ENCODE measurements at places on chromosomes 5 and 9.

DNA sequence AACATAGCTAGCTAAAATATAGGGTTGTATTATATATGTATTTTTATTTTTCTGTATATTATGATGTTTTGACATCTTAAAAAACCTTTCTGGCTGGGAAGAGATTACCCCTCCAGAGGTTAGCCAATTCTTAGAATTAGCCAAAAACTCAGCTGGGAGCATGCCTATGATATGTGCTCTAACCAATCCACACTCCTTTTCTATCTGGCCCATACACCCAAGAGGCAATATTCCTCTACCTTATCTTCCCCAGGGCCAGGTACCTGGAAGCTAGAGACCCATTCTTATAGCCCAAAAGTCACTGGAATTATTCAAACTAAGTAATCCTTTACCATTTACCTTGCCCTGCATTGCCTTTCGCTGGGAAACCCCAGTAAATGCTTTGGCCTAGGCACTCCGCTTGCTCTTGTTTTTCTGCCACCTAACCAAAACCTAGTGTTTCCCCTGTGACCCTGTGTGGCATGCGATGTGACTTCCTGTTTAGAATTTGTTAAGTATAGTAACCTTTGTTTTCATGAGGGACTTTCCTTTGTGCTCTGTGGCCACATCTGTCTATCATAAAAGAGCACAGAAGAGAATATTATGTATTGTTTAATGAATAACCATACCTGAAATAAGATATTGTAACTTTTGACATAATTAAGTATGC, 37.4 kb downstream of the CSNK1G3 start:
- no peak for DNase-seq

DNA sequence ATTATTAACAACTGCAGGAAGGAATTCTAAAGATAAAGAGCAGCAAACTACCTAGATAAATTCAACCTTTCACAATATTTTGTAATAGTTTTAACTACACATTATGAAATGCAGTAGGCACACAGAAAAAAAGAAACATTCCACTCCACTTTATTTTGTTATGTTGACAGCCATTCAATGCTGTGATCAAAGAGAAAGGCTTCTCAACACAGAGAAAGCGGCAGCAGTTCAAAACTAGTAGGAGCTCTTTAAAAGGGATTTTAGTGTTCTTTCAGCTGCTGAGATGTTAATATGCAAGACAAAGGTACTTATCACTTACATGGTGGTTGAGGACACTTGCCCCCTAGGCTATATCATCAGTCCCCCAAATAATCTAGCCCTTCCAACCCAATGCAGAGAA, 11.6 kb downstream of the CEMIP2 start:
- no peak for DNase-seq

DNA sequence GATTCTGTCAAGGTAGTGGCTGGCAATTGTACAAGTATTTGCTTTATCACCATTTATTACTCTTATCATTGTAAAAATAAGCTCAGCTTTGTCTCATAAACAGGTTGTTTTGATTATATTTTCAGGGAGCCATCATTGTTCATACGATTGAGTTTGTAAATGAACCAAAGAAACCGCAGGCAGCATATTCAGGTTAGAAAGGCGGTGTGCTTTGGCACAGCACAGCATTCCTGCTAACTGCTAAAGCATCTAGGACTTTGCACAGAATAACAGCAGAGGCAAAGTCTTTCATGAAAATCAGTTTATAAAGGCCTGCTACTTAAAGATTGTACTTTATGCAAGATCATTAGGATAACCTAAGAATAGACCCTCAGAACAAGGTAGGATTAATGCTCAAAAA, 281.5 kb upstream of the SLC24A2 start:
- DNase-seq: no peak

DNA sequence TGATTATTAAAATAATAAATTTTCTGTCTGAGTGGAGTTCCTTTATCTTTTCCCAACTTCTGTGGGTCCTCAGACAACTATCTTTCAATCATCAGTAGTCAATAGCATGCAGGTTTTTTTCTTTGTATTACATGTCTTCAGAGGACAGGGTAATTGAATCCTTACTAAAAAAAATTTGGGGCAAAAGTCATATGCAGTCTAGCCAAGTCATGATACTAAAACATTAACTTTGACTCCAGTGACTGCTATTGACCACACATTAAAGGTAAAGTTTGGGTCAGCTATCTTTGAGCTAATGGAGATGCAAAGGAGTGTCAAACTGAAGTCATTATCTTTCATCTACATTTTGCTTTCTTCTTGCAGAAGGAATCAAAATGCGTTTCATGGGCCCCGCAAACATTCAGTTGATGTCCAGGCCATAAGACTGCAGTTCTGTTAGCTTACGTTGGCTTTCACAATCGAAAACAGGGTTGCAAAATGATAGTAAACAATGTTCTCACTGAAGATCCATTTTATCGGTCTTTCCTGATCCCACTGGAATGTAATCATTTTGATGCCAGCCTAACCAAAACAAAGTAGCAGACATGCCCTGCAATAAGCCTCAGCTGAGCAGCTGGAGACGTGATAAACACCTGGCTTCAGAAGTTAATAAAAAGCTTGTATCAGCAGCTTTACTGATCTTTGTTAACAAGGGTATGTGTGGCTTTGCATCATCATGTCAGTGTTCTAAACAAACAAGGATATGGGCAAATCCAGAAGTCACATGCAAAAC, 186.1 kb upstream of the PRLR start:
- DNase-seq: no peak

DNA sequence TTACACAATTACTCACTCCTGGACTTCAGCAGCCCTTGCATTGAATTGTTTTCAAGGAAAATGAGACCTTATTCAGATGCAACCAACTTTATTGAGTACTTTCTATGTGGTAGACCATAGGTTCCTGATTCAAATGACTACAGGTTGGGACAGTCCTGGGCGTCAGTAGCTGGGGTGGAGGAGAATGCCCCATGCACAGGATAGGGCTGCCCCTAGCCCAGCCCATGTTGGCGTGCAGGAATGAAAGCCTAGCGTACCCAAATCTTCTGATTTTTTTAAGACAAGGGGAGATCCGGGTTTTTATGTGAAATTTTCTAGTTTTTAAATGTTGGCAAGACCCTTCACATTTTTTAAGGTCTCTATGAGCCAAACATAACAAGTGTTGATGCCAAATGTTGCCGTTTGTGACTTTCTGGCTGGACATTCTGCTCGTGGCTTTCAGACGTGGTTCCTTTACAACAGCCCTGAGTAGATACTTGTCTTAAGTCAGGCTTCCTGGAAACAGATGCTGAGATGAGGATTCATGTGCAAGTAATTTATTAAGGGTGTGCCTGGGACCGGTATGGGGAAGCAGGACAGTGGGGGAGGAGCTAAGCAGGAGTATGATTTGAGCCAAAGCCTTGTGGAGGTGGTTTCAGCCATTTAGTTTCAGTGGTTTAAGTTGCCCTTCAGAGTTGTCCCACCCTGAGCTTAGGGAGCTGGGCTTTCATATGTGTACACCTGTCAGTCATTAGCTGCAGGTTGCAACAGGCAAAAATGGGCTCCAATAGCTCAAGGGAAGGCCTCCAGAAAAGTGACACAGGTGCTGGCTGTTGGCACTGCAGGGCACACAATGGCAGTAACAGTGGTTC, 154.1 kb downstream of the NTRK2 start:
- DNase-seq: no peak

Measured in endodermal cell (in vitro differentiated cells).